Mucosa of gallbladder (tissue), 1 donor: ENCODE measurements at places on chromosomes 1 and 21.

- no peak for DNase-seq
These were observed 68.4 kb upstream of the GJA8 start for GRCh38 chr1:147834181-147834580.

DNA sequence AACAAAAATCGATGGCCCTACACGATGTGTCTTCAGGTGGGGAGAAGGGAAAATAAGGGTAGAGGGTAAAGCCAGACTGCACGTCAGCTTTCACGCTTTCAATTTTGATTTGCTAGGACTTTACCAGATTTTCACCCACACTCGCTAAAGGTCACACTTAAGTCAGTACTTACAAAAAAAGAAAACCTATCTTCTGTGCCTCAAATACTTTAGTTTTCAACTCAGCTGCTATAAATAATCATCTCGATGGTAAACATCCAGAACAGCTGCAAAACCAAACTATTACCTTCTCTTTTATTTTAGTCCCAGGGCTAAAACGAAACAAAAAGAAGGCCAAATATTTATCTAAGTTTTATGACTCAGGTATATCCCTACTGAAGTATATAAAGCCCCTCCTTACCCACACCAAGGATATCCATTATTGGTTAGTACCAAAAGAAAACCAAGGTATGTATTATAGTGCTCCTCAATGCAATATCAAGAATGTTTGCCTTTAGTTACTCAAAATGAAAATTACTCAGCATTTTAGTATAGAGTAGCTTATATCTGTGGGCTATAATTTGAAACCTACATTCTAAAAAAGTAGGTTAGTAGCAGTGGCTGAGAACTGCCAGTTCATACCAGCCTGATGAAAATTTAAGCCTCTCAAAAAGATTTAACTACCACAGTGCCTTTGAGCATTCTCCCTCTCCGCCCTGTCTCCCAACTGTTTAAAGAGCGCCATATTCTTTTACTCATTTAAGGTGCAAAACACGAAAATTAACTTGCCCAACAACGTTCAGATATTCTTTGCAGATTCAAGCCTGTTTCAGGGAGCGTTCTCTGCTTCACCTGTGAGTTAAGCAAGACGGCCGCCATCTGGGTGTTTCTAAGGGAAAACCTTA lies 1.5 kb downstream of the CSDE1 start:
- DNase-seq: no peak

- DNase-seq: no peak
These were observed 443.0 kb downstream of the SIPA1L2 start for GRCh38 chr1:232186931-232187330.

- no peak for DNase-seq
These were observed 91.9 kb upstream of the PLXNA2 start for GRCh38 chr1:208336137-208336518.

GRCh38 chr1:221620437-221621384 lies 121.2 kb downstream of the DUSP10 start:
- DNase-seq: peak; percentile 43

GRCh38 chr1:224375059-224375458 lies 18.4 kb downstream of the CNIH4 start:
- no peak for DNase-seq

- DNase-seq: no peak
These were observed 275.7 kb downstream of the MATN1 start for GRCh38 chr1:30447701-30448100.

DNA sequence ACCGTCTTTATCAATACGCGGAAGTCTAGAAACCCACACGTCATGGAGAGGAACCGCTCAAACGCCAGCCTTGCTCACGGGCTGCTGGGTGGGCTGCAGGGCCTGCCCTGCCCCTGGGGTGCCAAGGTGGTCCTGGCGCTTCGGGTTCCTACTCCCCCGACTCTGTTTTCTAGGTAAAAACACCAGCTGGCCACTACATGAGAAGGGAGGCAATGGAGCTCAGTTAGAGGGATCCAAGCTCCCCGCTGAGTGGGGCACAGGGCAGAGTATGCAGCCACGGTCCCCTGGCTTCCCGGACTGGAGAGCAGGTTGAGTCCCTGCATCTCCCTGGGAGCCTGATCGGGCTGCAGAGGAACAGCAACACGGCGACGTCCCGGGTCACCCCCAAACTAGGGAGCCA lies 41.2 kb upstream of the RIPK4 start:
- no peak for DNase-seq

DNA sequence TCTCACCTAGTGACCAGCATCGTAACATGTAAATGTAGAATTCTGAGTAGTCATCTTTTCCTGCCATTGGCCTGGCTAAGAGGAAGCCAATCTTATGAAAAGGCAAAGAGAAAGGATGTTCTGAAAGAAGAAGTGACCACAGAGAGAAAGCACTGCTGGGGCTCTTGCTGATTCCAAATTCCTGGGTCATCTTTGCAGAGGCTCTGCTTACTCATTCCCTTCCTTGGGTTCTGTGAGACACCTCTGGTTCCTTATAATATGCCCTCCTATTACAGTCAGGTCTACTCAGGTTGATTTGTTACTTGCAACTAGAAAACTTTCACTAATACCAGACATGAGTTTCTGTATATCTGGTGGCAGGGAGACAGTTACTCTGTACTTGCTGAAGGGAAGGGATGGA lies 198.8 kb upstream of the C8B start:
- DNase-seq: no peak

DNA sequence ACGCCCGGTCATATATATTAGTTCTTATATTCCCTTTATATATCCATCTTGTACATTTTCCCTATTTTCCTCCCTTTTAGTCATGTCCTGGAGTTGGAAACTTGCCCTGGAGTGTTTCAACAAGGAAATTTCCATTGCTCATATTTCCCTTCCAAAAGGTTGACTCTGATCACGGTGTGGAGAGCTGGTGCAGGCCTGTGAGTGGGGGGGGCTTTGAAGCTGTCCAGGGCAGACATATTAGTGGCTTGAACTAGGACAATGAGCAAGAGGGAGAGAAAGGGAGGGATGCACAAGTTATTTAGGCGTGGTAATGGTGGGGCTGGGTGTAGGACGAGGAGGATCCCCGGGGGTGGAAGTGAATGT lies 30.4 kb upstream of the TMEM61 start:
- DNase-seq: no peak

GRCh38 chr1:70896224-70896623 lies 151.4 kb downstream of the PTGER3 start:
- DNase-seq: no peak

GRCh38 chr1:165281207-165281901 lies 75.2 kb downstream of the LMX1A start:
- no peak for DNase-seq

- no peak for DNase-seq
These were observed 19.0 kb downstream of the DNALI1 start for GRCh38 chr1:37575692-37576091.

- DNase-seq: no peak
These were observed 106.5 kb downstream of the UCHL5 start for GRCh38 chr1:192952646-192953045.

- no peak for DNase-seq
These were observed 1.9 kb downstream of the EFNA3 start for GRCh38 chr1:155080312-155081228.

DNA sequence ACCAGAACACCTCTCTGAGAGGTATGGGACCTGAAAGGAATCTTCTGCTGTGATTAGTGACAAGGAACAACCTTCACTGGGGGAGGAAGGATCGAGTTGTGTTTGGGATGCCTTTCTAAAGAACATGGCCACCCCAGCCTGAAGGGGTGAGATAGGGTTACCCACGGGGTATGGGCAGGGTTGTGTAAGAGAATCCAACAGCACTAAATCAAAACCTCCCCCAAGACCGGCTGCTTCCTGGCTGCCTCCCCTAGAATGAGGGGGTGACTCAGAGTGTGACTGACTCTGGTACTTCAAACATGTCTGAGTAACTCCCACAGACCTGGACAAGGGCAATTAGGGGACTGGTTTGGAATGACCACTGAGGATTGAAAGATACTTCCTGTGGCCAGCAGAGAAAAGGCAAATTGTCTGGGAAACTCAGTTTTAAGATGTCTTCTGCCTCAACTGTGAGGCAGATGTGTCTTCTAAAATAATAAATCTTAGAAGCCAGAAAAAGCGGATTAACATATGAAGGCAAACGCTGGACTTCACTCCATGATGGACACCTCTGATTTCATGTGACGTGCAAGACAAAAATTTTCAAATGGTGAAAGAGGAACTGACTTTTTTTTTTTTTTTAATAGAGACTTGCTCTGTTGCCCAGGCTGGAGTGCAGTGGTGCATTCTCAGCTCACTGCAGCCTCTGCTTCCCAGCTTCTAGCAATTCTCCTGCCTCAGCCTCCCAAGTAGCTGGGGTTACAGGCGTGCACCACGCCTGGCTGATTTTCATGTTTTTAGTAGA lies 6.7 kb upstream of the PTPN14 start:
- DNase-seq: no peak

DNA sequence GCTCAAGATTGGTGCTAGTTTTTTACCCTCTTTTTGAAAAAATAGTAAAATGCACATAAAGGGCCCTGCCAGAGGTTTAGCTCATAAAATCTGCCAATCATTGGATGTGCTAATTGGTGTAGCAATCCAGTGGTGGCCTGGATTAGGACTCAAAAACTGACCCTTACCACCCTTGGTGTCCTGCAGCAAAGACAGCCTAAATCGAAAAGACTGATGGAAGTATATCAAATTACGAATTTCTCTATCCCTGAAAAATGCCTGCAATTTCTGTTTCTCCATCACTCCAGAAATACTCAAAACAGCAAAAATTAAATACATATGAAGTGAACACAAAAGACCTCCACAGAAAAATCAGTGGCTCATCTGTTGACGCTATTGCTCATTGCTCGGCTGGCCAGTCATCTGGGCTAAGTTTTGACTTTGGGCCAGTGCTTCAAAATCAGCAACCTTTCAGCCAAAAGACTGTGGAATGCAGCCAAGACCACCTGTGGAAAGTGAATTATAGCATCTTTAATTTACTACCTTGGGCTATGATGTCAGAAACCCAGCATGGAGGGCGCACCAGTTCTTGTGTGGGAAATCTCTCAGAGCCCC lies 30.0 kb downstream of the WLS start:
- no peak for DNase-seq

GRCh38 chr21:16891821-16892220 lies 621.0 kb upstream of the CXADR start:
- no peak for DNase-seq

DNA sequence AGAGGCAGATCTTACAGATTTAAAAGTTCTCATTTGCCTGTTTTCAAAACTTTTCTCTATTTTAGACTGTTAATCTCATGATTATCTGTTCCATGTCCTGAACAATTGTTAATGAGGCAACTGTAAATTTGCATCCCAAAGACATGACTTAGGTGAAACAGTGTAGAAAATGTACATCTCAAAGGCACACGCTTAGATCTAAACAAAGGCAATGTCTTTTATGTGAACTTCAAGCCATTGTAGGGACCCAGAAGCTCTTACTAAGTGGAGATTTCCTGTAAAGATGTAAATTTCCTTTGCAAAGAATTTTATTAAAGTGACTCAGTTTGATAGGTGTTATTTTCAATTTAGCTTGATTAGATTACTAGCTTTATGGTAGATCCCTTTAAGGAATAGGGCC lies 125.2 kb upstream of the F3 start:
- DNase-seq: no peak

- DNase-seq: no peak
These were observed 21.3 kb downstream of the MRPL37 start for GRCh38 chr1:54221113-54221834.

DNA sequence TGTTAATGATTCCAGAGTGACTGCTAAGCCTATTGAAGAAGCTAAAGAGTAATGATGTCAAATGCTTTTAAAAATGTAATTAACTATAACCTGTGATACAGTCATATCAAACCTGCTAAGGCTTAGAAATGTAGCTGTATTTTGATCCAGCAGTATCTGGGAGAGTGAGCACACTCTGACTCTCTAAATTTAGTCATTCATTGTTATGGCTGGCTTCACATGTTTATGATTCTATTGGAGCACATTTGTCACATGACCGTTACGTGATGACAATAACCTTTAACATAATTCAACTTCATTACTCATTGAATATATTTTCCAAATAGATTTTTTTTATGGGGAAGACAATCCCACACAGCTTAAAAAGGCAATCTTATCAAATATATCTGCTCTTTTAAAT lies 587.1 kb downstream of the LMO4 start:
- DNase-seq: no peak

DNA sequence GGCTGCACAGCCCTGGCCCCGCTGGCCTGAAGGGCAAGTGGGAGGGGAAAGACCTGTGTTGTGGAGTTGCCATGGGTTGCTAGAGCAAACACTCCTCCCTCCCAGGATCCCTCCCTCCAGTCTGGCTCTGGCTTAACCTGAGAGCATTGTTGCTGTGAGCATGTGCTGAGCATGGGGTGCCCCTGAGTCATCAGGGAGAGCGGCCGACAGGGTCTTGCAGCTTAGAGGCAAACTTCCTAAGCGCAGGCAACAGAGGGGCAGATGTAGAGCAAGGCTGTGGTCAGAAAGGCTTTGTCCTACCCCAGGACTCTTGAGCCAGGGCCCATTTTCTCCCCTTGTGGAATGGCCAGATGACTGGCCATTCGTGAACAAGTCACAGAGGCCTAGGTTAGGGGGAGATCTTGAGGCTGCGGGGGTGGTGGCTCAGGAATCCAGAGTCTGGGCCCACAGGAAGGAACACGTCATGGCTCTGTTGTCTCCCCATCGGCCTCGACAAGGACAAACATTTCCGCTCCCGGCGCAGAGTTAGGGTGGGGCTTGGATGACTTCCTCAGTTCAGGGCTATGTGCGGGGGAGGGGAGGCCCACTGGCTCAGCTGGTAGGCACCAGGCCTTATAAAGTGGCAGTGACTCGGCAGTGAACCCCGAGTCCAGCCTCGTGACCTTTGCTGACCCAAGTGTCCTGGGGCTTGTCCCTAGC lies 362 bp upstream of the DYNLT4 start:
- peak; percentile 96 for DNase-seq
